ENCODE measurements at places on chromosomes 11 and 22.
A peak's percentile ranks its signal among the peaks of the same experiment; 100 is the strongest.

- no peak for DNase-seq
Measured at GRCh38 chr11:19931141-19931770, 218.6 kb downstream of the NAV2 start.

DNA sequence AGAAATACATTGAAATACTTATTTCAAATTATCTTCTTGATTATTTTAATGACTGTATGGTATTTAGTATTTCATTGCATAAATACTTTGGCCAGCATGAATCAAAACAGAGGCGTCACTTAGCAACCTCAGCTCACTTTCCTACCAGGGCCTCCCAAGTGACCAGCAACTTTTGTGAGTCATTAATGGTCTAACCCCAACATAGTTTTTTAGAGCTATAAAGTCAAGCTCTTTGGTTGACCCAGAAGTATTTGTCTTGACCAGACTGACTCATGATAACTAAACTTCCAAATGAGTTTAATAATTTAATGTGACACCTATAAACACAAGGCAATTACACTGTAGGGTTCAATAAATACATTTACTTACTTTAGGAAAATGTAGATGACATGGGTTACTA is 27.9 kb upstream of the RBMXL2 start:
- DNase-seq = no peak

GRCh38 chr11:2446590-2447252 is 1.9 kb downstream of the KCNQ1 start:
- DNase-seq = peak; percentile 23

GRCh38 chr11:76270389-76270788 is 64.1 kb upstream of the WNT11 start:
- DNase-seq = no peak

DNA sequence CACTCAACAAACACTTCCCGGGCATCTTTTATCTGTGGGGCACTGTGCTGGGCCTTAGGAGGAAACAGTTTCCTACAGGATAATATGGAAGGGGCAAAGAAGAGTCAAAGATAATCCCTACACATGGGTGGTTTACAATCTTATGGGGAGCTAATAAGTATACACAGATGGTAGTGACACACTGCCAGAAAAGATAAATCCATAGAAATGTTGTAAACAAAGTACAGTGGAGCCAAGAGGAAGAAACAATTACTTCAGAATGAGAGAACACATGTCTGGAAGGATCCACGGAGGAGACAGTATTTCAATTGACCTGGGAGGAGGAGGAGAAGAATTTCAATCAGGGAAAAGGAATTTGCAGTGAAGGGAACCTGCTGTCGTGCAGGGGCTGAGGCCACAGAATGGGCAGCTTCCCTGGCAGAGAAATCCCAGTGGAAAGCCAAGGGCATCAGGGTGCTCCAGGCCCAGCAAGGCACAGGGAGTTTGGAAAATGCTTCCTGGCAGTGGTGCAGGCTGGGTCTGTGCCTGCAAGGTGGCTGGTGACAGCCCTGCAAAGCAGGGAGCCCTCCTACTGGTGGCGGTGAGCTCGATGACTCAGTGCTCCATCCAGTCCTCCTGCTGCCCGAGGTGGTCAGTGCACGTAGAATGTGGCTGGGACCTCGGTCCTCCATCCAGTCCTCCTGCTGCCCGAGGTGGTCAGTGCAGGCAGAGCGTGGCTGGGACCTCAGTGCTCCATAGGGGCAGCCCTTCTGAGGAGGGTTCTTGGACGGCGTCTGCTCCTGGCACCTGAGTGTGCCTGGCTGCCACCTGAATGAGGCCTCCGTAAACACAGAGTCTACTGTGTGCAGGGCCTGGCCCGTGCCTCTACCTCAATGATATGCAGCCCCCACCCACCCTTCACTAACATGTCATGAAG is 444.3 kb upstream of the B3GAT1 start:
- no peak for DNase-seq

DNA sequence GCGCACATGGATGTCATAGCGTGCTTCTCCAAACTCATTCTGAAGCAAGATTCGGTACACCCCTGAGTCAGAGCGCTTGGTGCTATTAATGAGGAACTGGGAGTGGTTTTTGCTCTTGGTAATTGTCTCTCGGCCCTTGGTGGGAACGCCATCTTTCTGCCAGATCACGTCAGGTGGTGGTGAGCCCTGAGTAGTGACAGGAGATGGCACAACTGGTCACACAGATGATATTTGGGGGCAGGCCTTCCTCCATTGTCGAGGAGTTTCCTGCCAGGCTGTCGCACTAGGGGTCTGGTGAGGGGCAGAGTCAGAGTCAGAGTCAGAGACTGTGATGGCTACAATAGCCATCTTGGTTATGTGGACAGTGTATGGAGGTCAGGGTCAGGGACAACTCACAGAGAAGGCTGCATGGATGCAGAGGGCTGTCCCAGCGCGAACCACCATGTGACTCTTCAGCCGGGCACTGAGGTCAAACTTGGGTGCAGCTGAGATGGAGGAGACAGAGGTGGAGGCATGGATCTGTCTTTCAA is 9.3 kb downstream of the TMEM86A start:
- no peak for DNase-seq

DNA sequence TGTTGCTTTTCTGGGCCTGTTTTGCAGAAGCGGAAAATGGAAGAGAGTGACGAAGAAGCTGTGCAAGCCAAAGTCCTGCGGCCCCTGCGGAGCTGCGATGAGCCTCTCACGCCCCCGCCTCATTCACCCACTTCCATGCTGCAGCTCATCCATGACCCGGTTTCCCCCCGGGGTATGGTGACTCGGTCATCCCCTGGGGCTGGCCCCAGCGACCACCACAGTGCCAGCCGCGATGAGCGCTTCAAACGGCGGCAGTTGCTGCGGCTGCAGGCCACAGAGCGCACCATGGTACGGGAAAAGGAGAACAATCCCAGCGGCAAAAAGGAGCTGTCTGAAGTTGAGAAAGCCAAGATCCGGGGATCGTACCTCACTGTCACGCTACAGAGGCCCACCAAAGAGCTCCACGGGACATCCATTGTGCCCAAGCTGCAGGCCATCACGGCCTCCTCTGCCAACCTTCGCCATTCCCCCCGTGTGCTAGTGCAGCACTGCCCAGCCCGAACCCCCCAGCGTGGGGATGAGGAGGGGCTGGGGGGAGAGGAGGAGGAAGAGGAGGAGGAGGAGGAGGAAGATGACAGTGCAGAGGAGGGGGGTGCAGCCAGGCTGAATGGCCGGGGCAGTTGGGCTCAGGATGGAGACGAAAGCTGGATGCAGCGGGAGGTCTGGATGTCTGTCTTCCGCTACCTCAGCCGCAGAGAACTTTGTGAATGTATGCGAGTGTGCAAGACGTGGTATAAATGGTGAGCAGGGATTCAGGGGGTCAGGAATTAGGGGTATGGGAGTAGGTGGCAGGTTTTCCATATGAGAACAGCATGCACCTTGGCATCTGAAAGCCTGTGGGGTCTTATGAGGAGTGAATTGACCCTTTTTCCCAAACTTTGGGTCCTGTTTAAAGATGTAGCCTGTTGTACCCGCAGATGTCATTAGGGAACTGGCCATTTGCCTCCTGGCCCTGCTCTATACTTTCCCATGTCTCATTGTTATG is 15.9 kb upstream of the GRK2 start:
- no peak for DNase-seq

DNA sequence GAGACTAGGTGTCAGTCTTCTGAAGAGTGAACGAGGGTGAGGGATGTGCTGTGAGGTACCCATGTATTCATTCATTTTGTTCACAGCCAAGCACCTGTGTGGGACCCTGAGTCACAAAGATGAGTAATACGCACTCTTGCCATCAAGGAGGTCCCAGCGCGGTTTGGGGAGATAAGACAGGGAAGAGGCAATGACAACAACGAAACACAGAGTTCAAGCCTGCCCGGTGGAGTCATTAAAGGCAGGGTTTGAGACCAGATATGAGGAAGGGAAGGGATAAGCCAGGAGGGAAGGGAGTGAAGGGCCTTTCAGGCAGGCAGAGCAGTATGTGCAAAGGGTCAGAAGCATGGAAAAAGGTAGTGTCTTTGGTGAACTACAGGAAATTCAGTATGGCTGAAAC is 4.6 kb downstream of the DCHS1 start:
- peak; percentile 55 for DNase-seq

DNA sequence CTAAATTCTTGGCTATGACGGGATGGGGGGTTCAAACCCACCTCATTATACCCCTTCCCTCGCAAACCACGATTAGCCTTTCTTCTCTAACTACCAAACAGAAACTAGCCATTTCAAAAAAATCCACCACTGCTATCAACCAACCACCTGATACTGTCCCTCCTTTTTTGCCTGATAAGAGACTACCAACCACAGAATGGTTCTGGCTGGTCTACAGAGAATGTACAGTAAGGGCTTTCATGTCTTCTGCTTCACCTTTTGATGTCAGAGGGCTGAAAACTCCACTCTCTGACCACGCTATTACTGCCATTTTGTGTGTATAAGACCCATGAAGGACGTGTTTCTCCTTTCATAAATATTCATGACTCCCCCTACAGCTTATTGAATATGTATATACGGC is 19.1 kb downstream of the RIC3 start:
- no peak for DNase-seq

DNA sequence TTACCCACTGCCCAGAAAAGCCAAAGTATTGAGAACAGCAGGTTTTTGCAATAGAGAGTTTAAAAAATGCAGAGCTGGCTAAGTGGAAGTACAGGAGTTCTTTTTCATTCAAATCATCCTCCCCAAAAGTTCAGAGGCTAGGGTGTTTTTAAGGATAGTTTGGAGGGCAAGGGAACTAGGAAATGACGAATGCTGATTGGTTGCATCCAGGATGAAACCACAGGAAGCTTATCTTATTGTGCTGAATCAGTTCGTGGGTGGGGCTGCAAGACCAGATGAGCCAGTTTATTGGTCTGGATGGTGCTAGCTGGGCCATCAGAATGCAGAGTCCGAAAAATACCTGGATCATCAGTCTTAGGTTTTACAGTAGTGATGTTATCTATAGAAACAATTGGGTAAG is 1427.1 kb downstream of the LRRC4C start:
- DNase-seq = no peak

- DNase-seq = no peak
Measured at GRCh38 chr11:46064221-46064620, 57.0 kb downstream of the PHF21A start.

- DNase-seq = no peak
Measured at GRCh38 chr22:47220752-47221151, 458.3 kb downstream of the TBC1D22A start.

DNA sequence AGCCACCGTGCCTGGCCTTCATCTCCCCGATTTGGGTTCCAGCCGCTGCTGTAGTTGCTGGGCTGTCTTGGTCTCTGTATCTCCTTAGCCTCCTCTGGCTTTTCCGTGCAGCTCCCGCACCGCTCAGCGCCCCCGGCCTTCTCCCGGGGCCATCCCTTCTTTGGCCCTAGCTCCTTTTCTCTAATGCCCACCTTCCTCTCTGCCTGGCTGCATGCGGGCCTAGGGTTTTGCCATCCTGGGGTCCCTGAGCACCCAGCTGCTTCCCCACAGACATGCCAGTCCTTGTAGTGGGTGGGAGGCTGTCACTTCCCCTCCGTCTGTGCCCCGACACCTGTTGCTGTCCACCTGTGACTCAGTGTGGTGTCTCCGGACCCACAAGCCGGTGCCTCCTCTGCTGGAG is 36.4 kb downstream of the KCNJ4 start:
- no peak for DNase-seq

GRCh38 chr22:46017166-46017565 is 40.2 kb upstream of the WNT7B start:
- no peak for DNase-seq

DNA sequence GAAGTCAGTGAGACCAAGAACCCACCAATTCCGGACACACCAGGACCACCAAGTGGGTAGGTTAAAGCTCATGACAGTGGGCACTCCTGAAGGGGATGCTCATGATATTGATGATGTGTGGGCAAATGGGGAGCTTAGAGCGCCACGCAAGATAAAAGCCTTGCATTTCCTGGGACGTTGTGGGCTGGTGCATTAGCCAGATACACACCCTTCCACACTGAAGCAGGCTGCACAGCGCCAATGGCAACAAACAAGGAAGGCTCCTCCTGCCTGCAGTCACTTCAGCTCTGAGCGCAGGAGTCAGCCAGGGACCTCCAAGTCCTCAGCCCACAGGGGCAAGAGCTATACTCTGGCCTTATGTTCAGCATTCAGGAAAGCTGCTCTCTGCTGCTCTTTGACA is 20.6 kb downstream of the TMEM218 start:
- no peak for DNase-seq

GRCh38 chr22:42991010-42991651 is 23.8 kb downstream of the PACSIN2 start:
- no peak for DNase-seq

DNA sequence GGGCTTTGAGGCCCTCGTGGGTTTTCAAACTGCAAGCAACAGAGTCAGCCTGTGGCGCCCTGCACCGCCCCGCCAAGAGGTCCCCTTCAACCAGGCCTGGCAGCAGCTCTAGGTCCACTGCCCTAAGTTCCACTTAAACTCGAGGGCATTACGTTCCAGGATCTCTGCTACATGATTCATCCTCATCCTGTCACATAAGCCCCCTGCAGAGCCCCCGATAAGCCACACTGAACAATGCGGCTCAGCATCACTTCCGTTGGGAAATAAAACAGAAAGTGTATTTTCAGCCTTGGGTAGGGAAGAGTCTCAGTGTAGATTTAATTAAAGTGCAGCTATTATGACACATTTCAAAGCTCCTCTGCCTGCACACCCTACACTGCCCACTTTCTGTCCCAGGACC is 24.6 kb downstream of the SULT4A1 start:
- DNase-seq = no peak

GRCh38 chr11:62677714-62678113 is 1.2 kb downstream of the UBXN1 start:
- DNase-seq = no peak

DNA sequence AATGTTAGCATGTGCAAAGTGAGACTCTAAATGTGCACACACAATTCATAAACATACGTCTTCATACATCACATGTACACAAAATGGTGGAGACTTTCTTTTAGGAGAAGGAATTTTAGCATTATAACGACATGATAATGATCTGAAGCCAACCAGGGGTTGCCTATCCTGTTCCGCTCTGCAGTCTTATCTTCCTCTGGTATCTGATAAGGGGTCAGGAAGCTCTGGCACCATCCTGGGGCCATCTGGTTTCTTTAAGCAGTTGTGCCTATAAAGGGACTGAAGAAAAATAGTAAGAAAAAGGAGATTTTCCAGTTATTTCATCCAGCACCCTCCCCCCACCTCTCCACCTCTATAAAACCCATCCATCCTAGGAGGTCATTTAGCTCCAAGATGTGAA is 5.8 kb upstream of the NUP50 start:
- no peak for DNase-seq

DNA sequence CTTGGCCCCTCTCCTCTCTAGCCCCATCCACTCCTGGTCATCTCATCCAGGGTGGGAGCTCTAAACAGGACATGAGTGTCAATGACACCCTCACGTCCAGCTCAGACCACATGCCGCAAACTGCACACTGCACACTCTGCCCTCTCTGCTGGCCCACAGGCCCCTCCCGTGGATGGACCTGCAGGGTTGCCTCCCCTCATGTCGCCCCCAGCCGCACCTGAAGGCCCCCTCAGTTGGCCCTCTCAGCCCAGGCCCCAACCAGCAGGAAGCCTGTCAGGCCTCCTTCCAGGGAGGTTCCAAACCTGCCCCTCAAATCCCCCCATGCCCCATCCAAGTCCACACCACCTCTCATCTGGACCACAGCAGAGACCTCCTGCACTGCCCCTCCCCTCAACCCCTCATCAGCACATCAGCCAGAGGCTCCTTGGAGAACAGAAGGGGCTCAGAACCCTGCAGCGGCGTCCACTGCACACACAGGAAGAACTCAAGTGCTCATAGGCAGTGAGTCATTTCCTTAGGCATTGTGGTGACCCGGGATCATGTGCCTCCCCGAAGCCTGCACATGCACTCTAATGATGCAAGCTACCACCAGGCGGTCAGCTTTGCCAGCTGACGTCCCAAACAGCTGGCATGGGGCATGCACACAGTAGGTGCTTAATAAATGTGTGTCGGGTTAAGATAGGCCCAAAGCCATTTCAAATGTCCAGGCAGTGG is 12.9 kb upstream of the CDKN1C start:
- DNase-seq = peak; percentile 61

Data from stimulated activated naive CD8-positive, alpha-beta T cell treated with anti-CD3 and anti-CD28 coated beads, Interleukin-15, Interleukin-2, amounts not matched to agents 100 U/mL and 50 U/mL, for 24 hours (primary cell).